GM12892 (cell line): ENCODE measurements at places on chromosomes 13 and 19.
A peak's percentile ranks its signal among the peaks of the same experiment; 100 is the strongest.

GRCh38 chr19:50994129-50994528 is 7.3 kb downstream of the KLK8 start:
- DNase-seq = no peak

GRCh38 chr19:5914358-5914774 is 312 bp downstream of the CAPS start:
- DNase-seq = no peak

- DNase-seq = no peak
Measured at GRCh38 chr13:90187478-90188350, 1159.8 kb upstream of the MIR17HG start.

GRCh38 chr19:53372196-53372595 is 6.7 kb downstream of the ZNF525 start:
- no peak for DNase-seq

DNA sequence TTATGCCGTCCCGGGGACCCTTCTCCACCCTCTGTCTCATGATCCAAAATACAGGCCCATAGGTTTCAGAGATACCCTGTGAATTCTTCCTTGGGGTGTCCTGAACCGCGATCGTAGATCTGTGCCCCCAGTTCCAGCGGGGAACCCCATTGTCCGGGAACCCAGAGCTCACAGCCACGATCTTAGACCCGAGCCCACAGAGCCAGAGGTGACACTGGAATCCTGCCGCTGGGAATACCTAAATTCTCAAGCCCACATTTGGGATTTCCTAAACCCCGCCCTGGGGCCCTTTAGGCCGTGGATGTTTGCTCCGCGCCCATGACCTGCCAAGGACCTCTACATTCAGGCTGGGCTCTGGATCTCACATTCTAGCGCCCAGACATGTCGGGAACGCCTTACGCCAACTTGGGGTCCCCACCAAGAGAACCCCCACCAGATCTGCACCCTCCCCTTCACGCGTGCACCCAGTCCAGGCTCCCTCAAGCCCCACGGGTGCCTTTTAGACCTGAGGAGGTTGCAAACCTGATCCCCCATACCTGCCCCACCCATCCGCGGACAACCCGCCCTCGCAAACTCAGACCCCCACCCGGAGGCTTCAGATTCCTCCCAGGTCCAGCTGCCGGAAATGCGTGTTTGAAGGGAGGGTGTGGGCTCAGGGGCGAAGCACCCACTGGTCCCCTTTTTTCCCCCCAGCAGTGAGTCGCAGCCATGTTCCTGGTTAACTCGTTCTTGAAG is 605 bp downstream of the CAPNS1 start:
- DNase-seq = peak; percentile 72

DNA sequence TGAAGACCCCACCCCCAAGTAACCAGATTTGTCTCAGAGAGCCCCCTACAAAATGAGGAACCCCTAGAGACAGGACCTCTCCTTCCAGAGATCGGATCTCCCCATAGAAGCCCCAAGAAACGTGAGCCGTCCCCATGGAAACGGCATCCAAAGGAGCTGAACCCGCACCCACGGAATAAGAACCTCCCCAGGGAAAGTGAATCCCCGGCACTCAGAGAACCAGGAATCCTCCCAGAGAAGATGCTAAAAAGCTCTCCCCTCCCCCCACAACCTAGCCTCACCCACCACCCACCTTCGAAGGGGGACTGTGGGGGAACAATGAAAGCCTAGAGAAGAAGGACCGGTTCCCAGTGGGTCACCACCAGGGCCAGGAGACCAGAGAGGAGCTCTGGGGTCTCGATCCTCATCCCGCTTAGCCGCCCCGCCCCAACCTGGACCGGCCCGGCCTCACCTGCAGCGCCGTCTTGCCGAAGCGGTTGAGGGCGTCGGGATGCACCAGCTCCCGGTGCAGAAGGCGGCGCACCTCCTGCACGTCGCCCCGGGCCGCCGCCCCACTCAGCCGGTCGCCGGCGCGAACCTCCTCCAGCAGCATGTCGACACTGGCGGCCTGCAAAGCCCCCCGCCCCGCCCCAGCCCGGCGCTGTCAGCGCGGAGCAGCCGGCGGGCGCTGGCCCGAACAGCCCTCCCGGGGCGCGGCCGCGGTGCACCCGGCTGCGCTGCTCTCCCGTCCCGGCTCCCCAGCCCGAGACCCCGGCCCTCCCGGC is 535 bp downstream of the CDKN2D start:
- no peak for DNase-seq

DNA sequence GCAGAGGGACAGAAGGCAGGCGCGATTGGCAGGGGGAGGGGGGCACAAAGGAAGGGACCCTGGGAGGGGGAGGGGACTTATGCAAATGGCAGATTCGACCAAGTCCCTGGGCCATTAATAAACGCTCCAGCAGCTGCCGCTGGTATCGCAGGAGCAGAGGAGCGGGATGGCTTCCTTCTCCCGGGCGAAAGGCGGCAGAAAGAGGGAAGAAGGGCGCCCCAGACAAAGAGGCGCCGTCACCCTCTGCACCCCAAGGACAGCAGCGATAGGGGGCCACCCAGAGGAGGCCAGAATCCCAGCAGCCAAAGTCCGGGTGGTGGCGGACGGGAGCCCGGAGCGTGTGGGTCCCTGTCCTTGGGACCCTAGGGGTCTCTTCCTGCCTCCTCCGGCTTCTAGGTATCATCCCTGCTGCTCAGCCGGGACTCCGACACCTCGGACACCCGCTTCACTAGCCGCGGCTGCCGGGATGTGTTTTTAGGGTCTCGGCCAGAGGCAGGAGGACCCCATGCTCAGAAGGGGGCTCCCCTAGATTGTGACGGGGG is 1.9 kb downstream of the PTPRS start:
- DNase-seq = no peak

DNA sequence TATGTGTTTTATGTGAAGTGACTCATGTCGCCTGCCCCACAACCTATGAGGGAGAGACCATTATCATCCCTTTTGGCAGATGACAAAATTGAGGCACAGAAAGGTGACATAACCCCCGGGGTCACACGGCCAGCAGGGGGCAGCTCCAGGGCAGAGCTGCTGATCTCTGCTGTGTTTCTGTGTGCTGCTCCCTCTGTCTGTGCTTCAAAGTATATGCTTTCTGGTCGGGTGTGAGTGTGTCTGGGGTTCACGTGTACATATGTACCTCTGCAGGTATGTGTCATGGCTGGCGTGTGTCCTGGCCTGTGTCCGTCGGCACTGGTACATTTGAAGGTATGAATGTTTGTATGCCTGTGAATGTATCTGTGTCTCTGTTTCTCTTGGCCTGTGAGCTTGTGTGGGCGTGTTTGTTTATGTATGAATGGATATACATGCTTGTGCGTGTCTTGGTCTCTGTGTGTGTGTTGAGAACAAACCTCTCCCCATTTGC is 7.1 kb downstream of the LIPE start:
- DNase-seq = peak; percentile 85

DNA sequence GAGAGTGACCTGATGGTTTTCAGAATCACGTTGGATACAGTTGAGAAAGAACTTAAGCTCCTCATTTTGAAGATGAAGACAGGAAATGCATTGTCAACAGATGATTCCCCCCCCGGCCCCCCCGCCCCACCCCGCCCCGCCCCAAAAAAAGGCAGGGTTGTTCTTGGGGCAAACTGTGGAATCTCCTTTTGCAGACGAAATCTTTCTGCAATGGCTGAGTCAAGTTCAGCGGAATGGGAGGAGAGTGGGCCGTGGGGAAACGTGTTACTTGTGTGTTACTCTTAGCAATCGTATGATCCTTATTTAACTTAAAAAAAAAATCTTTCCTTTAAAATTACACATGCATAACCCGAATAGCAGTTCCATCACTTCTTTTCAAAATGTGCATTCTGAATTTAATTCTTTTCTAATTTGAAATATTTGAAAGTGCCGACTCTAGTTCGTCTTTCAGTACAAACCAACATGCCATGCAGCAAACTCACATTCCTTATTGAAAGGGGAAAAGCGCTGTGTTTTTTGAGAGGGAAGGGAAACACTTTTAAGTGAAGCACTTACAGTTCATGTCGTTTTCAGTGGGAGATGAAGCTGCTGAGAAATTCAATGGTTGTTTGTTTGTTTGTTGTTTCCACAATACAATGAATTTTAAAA is 348.5 kb upstream of the ARGLU1 start:
- no peak for DNase-seq

DNA sequence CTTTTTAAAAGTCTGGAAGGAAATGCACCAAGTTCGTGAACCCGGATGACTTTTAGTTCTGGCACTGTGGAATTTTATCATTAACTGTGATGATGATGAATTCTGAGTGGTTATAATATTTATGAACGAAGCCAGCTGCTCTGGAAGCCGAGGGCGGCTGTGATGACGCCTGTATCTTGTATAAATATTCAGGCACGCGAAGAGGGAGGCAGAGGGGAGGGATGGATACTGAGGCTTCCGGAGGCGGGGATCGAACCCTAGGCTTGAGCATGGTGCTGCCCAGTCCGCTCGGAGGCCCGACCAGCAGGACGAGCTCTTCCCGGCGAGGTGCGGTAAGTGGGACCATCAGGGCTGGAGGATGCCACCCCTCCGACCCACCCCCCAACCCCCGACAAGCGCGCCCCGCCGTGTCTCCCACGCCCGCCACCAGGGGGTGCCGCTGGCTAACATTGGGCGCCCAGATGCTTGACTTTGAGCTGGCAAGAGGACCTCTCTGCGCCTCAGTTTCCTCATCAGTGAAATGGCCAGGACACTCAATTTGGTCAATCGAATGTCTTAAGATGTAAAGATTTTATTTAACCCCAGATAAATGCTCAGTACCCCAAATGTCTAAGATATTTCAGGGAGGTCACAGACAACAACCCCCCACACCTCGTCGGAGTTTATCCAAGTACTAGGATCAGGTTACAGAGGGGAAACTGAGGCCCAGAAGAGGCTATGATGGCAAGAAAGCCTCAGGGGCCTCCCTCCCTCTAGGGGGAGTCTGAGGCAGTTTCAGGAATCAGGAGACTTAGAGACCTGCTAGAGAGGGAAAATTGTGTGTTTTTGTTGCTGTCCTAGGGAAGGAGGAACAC is 4.5 kb upstream of the RAB3A start:
- no peak for DNase-seq

- no peak for DNase-seq
Measured at GRCh38 chr19:18503971-18504885, 17.6 kb downstream of the ELL start.

DNA sequence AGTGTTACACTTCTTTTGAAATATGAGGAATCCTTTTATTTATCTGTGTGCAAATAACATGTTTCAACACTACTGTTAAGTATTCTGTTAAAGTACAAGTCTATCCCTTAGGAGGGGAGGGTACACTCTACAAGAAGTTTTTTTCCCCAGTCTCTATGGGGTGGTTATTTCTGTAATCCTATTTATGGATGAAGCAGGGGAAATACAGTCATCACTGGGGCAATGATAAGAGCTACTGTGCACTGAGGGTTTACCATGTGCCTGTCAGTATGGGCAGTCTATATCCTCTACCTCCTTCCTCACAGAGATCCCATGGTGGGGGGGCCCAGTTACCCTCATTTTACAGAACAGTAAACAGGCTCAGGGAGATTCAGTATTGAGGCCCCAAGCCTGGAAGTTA is 16.6 kb upstream of the TRIM13 start:
- DNase-seq = no peak

GRCh38 chr19:1269478-1270212 is 513 bp downstream of the CIRBP start:
- DNase-seq = peak; percentile 93

- no peak for DNase-seq
Measured at GRCh38 chr13:46874006-46874405, 22.8 kb downstream of the HTR2A start.

GRCh38 chr13:44106266-44107152 is 226.8 kb downstream of the LACC1 start:
- DNase-seq = no peak

GRCh38 chr13:99985241-99985874 is 3.8 kb downstream of the ZIC2 start:
- DNase-seq = no peak

GRCh38 chr13:78045916-78046315 is 127.3 kb upstream of the EDNRB start:
- DNase-seq = no peak

- no peak for DNase-seq
Measured at GRCh38 chr13:111383591-111384440, 63.4 kb downstream of the TEX29 start.

DNA sequence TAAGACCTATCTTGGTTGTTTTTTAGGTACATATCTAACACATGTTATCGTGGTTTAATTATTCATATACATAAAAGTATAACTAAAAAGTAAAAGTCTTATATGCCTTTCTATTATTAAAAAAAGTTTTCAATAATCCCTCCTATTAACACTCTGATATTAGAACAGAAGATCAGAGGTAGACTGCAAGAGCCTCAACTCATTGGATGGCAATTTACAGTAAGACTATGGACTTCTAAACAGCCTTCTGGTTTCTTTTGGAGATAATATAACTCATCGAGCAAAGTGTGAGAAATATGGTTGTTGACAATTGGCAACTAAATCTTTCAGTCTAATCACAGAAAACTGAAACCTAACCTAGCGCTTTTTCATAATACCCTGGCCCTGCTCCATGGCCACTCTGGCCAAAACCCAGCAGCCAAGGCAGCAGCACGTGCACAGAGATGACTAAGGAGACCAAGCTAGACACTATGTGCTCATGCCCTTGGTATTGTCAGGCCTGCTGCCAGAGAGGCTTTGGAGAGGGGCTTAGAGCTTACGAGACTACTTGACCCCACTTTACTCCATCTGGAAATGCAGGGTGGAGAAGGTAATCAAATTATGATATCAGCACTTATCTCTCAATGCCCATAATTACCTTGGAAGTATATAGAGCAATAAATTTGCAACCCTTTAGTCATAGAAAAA is 40.6 kb upstream of the EEF1AKMT1 start:
- DNase-seq = no peak

DNA sequence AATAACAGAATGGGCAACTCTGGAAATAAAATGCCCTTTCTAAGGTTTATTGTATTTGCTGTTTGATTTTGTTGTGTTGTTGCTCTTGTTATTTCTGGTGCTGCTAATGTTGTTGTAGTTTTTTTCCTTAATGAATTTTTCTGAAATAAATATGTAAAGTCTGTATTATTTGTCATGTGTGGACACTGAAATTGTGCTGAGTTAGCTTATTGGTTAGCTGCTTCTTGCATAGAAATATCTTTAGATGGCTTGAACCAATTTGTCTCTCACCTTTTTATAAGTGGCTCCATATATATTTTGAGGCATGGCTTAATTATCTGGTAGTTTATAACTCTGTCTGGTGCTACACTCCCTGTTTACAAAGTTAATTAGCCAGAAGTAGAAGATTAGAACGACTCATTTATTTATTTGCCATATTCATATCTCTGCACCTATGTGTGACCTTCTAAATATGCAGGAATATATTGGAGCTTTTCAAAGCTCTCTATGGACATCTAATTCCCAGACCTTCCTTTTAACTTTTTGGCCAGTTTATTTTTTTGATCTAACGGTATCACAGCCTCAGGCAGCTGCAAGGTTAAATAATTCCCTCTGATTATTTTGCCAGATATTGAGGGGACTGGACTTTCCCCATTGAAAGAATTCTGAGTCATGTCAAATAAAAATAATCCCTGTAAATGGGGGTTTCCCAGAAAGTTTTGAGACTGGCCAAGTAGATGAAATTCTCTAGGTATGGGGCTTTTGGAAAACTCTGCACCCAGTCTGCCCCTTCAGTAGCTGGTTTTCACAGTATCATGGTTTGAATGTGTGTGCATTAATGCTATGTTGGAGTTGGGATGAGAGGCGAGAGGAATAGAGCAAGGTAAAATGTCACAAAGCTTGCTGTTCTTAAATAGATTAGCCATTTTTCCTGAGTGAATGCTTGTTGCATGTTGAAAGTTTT is 1331.7 kb upstream of the MIR17HG start:
- DNase-seq = no peak
